CD4-positive, alpha-beta T cell treated with Interferon gamma for 1 hour (primary cell): ENCODE measurements at places on chromosomes 13 and 19.
A peak's percentile ranks its signal among the peaks of the same experiment; 100 is the strongest.

GRCh38 chr19:58002384-58003173 is at the start of gene ZNF606:
Gene ZNF606, minus strand, starts transcription at chr19:58002820. Its CDS starts 1,501 bp downstream, at chr19:58001319.
- DNase-seq: peak; percentile 85

DNA sequence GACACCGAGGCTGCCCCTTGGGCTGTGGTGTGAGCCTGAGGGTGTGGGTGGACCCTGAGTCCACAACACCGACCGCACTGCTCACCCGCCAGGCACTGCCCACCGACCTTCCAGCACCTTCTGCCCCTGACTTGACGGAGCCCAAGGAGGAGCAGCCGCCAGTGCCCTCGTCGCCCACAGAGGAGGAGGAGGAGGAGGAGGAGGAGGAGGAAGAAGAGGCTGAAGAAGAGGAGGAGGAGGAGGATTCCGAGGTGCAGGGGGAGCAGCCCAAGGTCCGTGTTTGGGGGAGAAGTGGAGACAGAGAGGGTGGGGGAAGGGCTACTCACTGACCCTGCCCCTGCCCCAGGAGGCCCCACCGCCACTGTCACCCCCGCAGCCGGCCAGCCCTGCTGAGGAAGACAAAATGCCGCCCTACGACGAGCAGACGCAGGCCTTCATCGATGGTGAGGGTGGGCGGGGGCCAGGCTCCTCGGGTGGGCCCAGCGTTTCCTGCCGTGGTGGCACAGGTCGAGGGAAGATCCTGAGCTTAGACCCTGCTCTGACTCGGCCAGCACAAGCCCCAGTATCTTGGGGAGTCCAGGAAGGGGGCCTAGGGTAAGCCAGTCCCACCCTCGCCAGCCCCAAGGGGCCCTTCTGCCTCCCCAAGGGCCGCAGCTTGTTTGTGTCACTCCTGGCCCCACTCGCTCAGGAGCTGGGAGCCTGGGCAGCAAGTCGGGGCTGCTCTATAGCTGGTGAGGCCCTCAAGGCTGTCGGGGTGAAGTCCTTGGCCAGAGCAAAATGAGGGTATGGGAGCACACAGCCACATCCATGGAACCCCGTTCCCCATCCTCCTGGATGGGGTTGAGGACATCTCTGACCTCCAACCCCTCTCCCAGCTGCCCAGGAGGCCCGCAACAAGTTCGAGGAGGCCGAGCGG is 12.2 kb downstream of the PRKCSH start:
- no peak for DNase-seq

GRCh38 chr19:13784731-13785452 is 10.4 kb upstream of the ZSWIM4 start:
- peak; percentile 69 for DNase-seq

DNA sequence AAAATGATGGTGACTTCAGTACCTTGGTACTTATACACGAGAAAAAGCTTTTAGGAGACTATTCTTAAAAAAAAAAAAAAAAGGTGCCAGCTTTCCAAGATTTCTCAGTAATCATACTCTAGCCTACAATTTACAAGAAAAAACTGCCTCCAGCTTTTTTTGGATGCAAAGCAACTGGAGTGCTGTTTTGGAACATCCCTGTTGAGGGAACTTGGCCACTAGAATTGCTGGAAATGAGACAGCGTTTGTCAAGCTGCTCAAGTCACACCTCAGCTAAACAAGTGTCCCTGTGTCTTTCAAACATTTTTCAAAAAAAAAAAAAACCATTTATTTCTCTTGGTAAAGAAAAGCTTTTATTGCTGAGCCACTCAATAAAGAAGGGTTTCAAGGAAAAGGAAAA is 413.1 kb upstream of the ARGLU1 start:
- no peak for DNase-seq

- DNase-seq: no peak
These were observed 5.7 kb downstream of the ZNF558 start for GRCh38 chr19:8826371-8826770.

GRCh38 chr13:112714376-112715174 is 24.7 kb downstream of the ATP11A start:
- DNase-seq: no peak
